ENCODE measurements at places on chromosomes 4 and X.

DNA sequence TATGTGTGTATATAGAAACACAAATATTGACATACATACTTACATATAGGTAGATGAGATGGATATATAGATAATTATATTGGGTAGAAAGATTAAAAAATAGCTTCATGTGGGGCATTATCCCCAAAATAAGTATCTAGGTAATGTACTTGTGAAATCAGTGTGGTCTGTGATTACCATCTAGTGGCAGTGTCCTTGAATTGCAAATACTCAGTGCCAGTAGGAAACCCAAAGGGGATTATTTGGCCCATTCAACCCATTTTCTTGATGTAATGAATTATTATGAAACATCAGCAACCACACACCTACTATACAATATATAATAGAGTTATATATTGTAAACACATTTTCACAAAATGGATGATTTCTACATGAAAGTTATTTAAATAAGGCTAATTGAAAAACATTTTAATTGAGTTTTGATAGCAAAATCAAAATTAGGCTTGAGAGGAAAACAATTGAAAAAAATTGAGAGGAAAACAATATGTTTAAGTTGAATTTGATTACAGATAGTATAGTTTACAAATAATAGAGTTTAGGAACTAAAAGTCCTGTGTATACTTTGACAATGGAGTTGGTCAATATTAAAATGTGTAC, 389.4 kb downstream of the GALNTL6 start:
- peak; percentile 44 for DNase-seq

GRCh38 chr4:70996018-70996360, 2.5 kb downstream of the DCK start:
- DNase-seq: no peak

- DNase-seq: peak; percentile 52
Observed at GRCh38 chrX:110286106-110286505, 31.8 kb downstream of the AMMECR1 start.

DNA sequence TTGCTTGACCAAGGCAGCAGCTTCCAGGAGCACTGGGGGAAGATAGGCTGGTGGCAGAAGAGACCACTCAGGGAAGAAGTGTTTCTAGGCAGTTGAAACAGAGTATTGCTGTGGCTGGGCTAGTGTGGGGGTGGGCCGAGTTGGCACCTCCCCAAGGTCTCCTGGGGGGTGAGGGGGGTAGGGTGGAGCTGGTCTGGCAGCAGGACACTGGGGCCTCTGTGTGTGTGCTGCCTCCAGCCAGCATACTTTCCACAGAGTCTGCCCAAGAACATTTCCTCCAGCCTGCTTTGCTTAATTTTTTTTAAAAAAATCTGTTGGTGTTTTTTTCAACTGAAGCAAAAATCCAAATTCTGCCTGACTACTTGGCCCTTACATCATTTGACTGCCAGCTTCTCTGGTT, 4.0 kb downstream of the ITIH6 start:
- DNase-seq: no peak

GRCh38 chr4:141686146-141686775, 49.9 kb downstream of the IL15 start:
- DNase-seq: no peak

GRCh38 chr4:6183740-6184139, 16.6 kb downstream of the JAKMIP1 start:
- no peak for DNase-seq

- DNase-seq: no peak
Observed at GRCh38 chr4:8763966-8764901, 107.4 kb downstream of the HMX1 start.

- DNase-seq: no peak
Observed at GRCh38 chr4:157075401-157075800, 549 bp upstream of the GLRB start.

DNA sequence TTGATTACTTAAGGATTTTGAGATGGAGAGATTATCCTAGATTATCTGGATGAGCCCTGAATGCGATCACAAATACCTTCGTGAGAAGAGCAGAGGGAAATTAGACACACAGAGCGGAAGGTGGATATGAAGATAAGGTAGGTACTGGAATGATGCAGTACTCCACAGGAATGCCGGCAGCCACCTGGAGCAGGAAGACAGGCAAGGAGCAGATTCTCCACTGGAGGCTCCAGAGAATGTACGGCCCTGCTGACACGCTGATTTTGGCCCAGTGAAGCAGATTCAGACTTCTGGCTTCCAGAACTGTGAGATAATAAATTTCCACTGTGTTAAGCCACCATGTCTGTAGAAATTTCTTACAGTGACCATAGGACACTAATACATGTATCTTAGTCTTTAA, 79.4 kb upstream of the PITX2 start:
- no peak for DNase-seq

- no peak for DNase-seq
Observed at GRCh38 chr4:62454535-62454934, 1254.4 kb downstream of the ADGRL3 start.

GRCh38 chrX:137915466-137915865, 349.5 kb downstream of the ZIC3 start:
- no peak for DNase-seq

DNA sequence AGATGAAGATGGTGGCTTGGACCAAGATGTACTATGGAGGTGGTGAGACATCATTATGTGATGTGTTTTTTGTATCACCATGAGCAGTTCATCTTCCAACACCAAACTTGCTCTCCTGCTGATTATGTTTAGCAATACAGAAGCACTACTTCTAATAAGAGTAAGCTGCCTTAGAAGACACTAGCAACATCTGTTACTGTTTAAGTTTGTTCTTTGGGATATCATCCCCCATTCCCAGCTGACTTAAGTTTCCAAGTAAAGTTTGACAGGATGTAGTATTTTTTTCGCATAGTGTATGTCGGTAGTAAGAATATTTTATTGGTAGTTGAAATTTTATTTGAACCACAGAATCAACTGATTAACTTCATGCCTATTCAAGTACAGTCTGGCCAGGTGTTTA, 123.5 kb upstream of the BMPR1B start:
- DNase-seq: no peak

DNA sequence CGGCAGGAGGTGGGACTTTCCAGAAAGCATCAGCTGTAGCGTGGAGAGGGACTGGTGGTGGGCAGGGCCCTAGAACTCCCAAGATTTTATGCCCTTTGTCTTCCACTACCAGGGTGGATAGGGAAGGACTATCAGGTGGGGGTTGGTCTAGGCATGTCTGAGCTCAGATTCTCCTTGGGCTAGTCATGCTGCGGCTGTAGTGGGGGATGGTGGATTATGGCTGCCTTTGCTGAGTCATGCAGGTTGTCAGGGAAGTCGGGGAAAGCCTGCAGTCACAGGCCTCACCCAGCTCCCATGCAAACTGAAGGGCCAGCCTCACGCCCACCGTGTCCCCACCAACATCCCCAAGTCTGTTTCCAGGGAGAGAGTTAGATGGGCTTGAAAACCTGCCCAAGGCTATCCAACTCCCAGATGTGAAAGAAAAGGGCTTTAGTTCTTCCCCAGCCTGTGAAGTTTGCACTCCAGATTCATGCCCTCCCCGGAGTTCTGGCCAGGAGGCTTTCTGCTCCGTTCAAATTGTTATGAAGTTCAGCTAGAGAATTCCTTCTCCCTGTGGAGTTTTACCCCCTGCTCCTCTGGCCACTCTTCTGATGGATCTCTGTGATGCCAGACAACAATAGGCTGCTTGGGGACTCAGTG, 13.4 kb upstream of the MEPE start:
- peak; percentile 41 for DNase-seq

DNA sequence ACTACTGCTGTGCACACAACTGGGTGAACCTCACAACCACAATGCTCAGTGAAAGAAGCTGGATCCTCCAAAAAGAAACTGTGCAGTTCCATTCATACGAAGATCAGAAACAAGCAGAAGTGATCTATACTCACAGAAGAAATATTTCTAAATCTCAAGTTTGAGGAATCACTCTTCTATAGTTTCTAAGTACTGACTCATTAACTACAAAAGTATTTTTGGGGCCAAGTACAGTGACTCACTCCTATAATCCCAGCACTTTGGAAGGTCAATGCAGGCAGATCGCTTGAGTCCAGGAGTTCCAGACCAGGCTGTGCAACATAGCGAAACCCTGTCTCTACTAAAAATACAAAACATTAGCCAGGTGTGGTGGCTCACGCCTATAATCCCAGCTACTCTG, 51.3 kb upstream of the RELL1 start:
- DNase-seq: peak; percentile 9

DNA sequence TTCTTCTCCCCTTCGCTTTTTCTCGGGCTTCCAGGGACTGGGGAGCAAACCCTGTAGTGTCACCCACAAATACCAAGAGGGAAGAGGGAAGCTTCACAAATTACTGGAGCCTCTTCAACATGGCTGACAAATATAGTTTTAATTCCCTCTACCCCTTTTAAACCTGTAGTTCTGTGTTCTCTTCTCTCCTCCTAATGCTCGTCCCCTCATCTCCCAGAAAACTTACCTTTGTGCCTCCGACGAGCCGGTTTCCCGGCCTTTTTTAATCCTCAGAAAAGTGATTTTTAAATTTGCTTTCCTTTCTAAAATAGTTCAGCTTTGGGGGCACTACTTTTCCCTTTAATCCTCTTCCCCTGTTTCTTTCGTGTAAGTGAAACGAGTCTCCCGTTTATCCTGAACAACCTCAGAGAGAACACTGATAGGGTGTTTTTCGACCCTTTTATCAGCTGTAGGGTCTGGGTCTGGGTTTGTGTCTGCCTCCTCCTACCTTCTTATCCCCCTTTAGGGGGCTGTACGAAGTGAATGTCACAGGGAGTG, 408 bp downstream of the TET2 start:
- DNase-seq: peak; percentile 4

DNA sequence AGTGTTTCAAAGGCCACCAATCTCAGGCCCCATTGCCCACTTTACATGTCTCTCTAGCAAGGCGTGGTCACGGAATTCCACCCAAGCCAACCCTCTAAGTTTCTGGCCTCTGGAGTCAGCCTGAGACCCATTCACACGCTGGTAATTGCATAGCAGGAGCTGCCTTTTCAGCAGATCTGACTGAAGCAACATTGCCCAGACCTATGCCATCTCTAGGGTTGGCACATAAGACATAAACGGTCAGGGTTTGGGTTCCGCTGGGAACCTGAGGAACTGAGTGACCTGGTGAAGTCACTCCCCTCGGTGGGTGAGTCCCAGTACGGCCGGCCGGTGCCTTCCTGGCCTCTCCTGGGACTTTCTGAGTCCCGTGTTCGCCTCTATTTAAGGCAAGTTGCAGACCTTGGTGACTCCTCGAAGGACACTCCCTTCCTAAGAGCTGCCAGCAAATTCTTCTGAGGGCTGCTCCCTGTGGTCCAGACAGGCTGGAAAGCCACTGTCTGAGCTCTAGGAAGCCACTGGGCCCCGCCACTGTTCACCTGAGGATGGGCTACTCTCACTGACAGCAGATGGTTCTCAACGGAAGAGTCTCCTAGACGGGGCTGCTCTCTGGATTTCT, 15.9 kb downstream of the CTAG1A start:
- no peak for DNase-seq

- no peak for DNase-seq
Observed at GRCh38 chr4:86661006-86661405, 66.9 kb downstream of the PTPN13 start.

GRCh38 chr4:156976147-156976546, 4.5 kb upstream of the PDGFC start:
- DNase-seq: peak; percentile 80

DNA sequence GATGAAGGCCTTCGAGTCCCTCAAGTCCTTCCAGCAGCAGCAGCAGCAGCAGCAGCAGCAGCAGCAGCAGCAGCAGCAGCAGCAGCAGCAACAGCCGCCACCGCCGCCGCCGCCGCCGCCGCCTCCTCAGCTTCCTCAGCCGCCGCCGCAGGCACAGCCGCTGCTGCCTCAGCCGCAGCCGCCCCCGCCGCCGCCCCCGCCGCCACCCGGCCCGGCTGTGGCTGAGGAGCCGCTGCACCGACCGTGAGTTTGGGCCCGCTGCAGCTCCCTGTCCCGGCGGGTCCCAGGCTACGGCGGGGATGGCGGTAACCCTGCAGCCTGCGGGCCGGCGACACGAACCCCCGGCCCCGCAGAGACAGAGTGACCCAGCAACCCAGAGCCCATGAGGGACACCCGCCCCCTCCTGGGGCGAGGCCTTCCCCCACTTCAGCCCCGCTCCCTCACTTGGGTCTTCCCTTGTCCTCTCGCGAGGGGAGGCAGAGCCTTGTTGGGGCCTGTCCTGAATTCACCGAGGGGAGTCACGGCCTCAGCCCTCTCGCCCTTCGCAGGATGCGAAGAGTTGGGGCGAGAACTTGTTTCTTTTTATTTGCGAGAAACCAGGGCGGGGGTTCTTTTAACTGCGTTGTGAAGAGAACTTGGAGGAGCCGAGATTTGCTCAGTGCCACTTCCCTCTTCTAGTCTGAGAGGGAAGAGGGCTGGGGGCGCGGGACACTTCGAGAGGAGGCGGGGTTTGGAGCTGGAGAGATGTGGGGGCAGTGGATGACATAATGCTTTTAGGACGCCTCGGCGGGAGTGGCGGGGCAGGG, 568 bp downstream of the HTT start:
- DNase-seq: peak; percentile 68

DNA sequence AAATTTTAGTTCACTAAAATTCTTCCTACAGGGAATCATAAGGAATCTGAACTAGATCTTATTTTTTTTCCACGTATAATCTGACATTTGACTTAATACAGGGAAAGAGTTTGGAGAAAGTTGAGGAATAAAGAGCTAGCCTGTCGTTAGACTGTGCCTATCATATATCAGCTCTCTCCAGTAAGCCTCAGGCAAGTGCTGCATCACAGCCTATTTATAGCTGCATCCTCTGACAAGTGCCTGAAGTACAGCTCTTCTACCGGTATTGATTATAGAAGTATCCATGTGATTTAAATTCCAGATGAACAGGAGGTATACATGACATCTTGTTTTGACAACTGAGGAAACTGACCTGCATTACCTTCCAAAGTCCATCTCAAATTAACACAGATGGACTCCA, 248.9 kb downstream of the TLL1 start:
- DNase-seq: no peak

DNA sequence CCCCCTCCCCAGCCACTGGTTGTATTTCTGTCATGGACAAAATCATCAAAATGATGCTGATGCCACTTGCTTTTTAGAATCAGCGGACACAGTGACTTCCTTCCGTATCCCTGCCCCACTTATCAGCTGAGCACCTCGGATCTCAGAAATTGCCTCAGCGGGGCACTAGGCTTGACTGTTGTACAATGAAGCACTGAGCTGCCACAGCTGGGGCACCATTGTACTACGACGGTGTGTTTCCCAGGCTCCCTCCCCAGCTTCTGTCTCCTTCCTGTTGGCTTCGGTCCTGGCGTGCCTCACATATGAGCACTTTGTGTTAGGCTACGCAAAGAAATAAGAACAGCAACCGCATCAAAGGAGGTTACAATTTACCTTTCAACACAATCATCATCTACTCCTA, 82.4 kb downstream of the F11 start:
- no peak for DNase-seq

- DNase-seq: no peak
Observed at GRCh38 chrX:45309801-45310200, 109.1 kb upstream of the DIPK2B start.

GRCh38 chrX:106415276-106415895, 196.4 kb upstream of the RADX start:
- peak; percentile 3 for DNase-seq

GRCh38 chr4:31327031-31327430, 606.9 kb downstream of the PCDH7 start:
- no peak for DNase-seq
